LHCN-M2 (cell line): ENCODE measurements at places on chromosomes 4 and X. TPM values are rescaled to one million over a fixed set of nuclear protein-coding genes. Genes with fewer than 3 reads are reported as not detected.

GRCh38 chr4:39818646-39819045 is 120.7 kb downstream of the UBE2K start:
- DNase-seq: no peak

Gene NEUROG2
- total RNA-seq: 0.06 TPM in 1 of 2 replicates, not detected in the other

DNA sequence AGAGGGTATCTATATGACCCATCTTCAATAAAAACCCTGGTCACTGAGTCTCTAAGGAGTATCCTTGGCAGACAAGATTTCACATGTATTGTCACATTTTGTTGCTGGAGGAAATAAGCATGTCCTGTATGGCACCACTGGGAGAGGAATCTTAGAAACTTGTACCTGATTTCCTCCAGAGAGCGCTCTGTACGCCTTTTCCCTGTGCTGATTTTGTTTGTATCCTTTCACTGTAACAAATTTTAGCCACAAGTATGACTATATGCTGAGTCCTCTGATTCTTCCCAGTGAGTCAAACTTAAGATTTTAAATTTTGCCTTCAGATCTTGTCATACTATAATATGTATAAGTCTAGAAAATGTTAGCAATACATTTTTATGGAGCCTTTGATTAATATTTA is 102.8 kb downstream of the ITIH6 start:
- peak; percentile 50 for DNase-seq

DNA sequence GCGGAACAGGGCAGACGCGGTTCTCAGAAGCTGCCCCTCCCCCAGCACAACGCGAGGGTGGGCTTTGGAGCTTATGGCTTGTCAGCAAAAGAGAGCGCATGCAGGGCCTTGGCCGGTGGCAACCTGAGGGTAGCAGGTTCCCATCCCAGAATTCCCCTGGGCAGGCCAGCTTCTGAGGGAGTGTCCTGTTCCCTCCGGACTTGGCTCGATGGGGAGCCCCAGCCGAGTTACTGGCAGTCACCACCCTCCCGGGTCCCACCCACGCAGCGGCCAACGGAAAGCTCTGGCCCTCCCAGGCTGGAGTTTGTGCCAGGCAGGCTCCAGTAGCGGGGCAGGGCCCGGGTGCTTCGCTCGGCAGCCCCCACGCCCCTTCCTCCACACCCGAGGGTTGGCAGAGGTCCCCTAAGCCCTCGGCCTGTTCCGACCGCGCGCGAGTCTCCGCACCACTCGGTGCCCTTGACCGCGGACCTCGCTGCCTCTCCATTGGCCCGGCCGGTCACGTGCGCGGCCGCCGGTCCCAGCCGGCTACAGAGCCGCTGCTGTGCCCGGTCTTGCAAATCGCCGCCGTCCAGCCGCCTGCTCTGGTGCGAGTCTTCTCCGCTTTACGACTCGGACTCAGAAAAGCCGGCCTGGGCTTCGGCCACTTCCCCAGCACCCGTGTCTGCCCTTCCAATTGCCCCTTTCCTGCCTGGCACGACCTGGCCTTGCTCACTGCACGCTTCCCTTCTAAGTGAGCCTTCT is 20.9 kb upstream of the MTM1 start:
- DNase-seq: peak; percentile 49

DNA sequence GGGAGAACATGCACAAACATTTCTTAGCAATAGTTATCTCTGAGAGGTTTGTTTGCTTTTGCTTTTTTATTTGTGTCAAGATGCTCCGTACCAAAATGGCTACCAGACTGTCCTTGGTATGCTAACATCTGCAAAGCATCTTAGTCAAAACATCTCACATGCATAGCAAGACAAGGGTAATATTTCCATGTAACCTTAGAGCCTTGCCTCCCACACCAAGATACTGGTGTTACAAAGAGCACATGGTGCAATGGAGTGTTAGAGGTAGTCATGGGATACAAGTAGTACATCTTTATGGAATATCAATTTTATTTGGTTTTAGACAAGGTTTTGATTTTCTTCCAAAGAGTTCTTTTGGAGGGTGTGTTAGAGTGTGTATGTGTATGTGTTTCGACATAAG is 109.7 kb downstream of the NR3C2 start:
- no peak for DNase-seq

- DNase-seq: no peak
Observed at GRCh38 chrX:56792270-56793111, 63.4 kb downstream of the NBDY start.

Gene GATA1
- not detected in 2 replicates for total RNA-seq

DNA sequence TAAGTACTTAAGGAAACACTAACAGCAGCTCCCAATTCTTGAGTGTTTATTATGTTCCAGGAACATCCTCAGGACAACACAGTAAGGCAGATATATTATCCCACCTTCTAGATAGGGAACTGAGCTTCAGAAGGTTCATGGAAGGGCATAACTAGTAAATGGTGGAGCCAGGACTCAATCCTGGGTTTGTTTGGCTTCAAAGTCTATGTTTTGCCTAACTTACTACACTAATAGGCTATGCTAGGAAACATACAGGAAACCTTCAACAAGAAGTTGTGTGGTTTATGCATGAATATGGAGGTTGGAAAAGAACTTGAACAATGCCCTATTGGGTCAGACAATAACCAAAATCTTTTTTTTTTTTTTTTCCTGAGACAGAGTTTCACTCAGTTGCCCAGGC is 72.5 kb upstream of the GPR34 start:
- no peak for DNase-seq

- no peak for DNase-seq
Observed at GRCh38 chr4:7966281-7967062, 26.8 kb upstream of the AFAP1 start.

Gene CNGA2
- not detected in 2 replicates for total RNA-seq

DNA sequence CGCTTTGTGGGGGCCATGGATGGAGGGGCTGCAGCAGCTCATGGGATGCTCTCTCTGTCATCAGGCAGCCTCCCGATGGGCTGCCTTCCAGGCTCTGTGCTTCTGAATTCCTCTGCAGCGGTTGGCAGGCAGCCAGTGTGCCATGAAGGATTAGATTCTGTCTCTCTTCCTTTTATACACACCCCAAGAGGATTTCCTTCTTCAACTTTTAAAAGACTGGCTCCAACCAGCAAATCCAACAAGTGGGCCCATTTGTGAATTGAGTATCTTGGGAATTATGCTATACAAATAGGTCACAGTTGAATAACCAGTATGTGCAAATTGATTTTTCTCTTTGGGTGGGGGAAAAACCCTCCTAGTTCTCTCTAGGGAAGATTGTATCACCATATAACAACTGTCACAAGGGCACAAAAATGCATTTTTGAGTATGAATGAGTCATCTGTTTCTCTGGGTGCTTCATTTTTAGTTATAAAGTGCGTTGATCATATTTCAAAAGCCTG is 96.8 kb upstream of the FAT1 start:
- peak; percentile 74 for DNase-seq

Gene SLC6A8
- total RNA-seq: 10.2 and 13.7 TPM in 2 replicates

Gene JCHAIN
- total RNA-seq: not detected in 2 replicates

- peak; percentile 56 for DNase-seq
Observed at GRCh38 chr4:8340781-8341241, 71.3 kb downstream of the HTRA3 start.

Gene CYBB
- total RNA-seq: under 0.01 TPM in 1 of 2 replicates, not detected in the other

DNA sequence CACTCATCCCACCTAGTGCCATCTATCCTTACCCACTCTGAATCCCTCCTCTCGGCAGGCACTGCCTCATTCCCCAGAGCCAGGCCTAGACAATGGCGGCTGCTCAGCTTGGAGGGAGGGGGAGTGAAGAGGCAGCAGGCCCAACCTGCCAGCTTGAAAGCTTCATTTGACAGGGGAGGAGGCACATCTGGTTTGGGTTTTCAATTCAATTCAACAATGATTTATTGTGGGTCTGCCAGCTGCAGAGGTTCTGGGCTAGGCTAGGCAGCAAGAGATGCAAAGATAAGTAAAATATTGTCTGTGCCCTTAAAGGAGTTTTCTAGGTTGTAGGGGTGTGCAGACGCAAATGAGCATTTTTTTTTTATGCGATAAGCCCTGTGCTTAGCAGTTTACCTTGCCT is 58.5 kb downstream of the RTL9 start:
- DNase-seq: no peak

- DNase-seq: no peak
Observed at GRCh38 chrX:137313627-137314026, 252.3 kb upstream of the ZIC3 start.

GRCh38 chr4:4670869-4671268 is 129.0 kb upstream of the STX18 start:
- DNase-seq: peak; percentile 17

DNA sequence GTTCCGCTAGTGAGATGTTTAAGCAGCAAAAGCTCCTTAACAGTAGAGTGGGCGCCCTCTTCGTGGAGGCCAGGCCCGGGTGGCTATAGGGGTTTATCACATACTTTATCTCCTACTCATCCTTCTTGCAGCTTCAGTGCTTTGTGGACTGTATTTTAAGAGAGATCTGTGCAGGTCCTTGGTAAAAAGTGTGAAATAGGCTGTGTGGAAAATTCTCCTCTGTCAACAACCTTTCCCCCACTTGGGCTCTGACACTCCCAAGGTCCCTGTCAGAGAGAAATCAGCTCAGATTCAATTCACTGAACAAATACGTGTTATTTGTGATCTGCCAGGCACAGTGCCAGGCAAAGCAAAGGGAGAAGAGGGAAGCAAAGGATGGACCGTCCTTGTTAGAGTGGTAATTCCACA is 214.3 kb upstream of the PPARGC1A start:
- peak; percentile 14 for DNase-seq

Gene GRID2
- total RNA-seq: not detected in 2 replicates

- DNase-seq: no peak
Observed at GRCh38 chrX:20143561-20143960, 1.9 kb upstream of the EIF1AX start.

DNA sequence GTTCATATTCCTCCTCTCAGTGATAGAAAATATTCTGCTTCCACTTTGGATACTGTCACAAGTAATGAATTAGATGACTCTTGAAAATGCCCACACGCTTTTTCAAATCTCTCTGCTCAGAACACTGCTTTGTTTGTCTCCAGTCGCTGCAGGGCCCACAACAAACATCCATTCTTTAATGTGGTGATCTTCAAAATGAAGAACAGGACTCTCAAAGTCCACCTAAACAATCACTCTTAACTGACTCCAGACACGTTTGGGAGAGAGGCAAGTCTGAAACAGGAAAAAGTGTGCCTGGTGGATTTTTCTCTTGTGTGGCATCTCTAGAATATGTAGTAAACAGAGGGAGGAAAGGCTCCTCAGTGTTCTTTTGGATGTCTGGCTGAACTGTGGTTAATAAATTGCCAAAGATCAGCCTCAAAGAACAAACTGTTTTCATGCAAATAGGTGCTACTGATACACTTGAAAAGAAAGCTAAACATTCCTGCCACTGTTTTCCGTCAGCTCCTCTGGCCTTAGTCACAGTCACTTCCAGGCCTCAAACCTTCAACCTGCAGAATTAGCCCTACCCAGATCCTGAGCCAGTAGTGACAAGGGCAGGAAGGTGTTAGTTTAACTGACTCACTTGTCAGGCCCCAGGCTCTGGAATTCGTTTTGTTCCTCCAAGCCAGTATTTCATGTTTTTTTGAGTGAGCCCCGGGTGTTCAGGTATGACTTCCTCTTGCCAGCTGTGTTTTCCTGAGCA is 259.6 kb upstream of the GPC4 start:
- DNase-seq: no peak

GRCh38 chr4:87390551-87390890 is 467 bp downstream of the HSD17B11 start:
- DNase-seq: no peak

GRCh38 chr4:64417974-64418373 is 8.7 kb upstream of the TECRL start:
- no peak for DNase-seq

DNA sequence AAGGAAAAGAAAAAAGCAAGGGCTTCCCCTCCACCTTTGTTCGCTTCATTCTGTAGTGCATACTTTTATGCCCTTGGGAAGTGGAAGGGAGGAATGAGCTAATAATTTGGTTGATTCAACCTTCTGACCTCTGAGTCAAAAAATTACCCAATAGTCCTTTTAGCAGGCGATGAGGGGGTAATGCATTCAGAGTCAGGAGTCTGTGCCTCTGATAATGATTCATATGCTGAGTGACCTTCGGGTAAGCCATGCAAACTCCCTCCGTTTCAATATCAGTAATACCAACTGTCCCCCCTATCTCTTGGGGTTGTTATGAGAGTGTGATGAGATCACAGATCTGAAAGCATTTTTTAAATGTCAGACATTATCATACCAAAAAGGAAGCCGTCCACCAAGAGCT is 41.6 kb upstream of the ACSL4 start:
- peak; percentile 91 for DNase-seq

GRCh38 chr4:101328063-101328602 is 19.2 kb downstream of the PPP3CA start:
- DNase-seq: no peak

DNA sequence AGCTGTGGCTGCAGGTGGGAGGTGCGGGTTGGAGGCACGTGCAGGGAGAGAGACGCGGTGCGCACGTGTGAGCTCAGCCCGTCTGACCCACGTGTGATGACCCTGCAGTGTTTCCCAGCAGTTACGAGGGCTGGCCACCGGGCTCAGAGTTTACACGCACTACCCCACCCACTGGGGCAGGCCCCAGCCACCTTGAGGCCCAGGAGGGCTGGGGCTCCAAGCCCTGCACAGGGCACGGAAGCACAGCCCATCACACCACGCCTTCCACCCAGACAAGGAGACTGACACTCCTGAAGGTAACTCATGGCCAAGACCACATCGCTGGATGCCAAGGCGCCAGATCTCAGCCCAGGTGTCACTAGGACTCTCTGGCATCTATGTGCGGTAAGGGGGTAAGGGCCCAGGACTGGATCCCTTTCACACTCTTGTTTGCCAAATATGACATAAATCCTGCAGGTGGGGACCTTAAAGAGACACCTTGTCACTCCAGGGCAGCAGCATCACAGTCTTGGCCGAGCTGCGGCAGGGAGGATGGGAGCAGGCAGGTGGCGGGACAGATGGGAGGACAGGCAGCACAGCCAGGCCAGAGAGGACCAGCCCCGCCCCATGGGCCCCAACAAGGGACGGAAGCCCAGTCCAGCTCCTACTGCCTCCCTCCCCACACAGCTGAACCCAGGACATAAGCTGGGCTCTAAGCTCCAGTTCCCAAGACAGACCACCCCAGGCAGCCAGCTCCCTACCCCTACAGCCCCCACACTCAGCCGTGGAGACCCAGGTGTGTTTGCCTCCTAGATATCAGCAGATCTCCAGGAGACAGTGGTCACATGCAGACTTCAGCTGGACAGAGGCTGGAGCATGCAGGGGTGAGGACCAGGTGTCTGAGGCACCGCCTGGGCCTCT is 56.8 kb downstream of the ZFYVE28 start:
- no peak for DNase-seq

Gene RASGEF1B
- total RNA-seq: 0.06 TPM in 1 of 2 replicates, not detected in the other

DNA sequence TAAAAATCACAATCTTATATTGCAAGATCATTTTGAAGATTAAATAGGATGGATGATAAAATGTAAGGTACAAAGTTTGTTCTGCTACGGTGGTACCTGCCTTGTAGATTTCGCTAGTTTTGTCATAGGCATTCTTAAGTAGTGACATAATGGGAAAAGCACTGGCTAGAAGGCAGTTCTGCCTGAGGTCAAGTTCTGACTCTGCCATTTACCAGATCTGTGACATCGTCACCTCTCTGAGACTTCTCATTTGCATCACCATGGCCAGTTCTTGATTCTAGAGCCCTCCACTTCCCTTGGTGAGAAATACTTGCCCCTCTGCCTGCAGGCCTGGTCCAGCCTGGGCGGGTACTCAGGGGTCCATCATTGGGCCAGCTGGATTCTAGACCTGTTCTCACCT is 85.2 kb downstream of the HS3ST1 start:
- no peak for DNase-seq

Gene FRG2
- not detected in 2 replicates for total RNA-seq
